ENCODE measurements at places on chromosomes 6 and 20.

DNA sequence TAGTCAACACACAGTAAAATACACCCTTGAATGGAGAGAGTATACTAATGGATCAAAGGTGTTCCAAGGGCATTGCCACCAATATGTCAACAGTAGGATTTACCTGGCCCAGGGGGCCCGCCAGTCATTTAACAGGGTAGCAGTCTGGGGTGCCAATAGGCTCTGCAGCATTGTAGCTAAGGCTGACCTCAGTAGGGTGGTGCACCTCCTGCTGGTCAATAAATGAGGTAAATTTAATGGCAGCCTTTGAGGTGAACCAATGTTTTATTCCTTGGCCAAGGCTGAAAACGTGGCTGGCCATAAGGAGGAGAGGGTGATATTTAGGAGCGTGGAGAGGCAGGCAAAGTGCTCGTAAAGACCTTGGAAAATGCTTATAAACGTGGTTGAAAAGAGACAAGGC is 147.2 kb downstream of the RPS12 start:
- no peak for DNase-seq

- no peak for DNase-seq
Measured at GRCh38 chr6:133502441-133503335, 261.5 kb downstream of the EYA4 start.

DNA sequence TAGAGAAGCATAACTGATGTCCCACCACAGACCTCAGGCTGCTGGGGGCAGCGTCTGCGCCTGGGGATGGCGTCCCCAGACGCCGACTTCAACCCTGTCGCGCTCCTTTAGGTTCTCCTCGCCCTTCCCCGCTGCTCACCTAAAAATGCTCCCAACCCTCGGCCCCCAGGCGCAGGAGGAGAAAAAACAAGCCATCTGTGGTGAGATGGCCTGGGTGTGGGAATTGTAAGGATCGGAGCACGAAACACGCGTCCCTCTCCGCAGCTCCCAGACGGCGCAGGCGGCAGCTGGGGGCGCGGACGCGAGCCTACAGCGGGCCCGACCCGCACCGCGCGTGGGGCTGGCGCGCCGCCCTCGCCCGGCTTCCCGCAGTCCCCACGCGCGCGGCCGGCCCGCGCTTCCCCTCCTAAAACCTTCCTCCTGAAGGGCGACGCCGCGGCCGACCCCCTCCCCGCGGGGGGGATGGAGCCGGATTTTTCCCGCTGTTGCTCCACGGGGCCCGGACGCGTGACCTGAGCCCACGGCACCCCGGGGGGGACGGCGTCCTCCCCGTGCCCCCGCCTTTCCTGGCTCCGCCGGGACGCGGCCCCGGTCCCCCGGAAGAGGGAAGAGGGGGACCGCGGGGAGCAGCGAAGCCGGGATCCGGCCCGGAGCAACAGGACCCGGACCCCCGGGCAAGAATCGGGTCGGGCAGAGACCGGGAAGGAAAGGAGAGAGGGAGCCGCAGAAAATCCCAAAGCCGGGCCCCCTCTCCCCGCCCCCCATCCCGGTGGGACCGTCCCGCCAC is 611 bp downstream of the EPB41L2 start:
- no peak for DNase-seq

- no peak for DNase-seq
Measured at GRCh38 chr6:140581601-140582000, 1207.2 kb upstream of the CITED2 start.

- DNase-seq, result peak; percentile 56
Measured at GRCh38 chr6:155223646-155224451, 40.0 kb upstream of the CLDN20 start.

GRCh38 chr6:2449572-2449940 is 204.2 kb upstream of the GMDS start:
- no peak for DNase-seq

GRCh38 chr6:44679438-44680201 is 292.1 kb downstream of the CDC5L start:
- no peak for DNase-seq

GRCh38 chr6:5713519-5713918 is 293.2 kb downstream of the NRN1 start:
- DNase-seq, result no peak

GRCh38 chr6:26491604-26492003 is 8.5 kb upstream of the BTN1A1 start:
- DNase-seq, result no peak

GRCh38 chr20:14583413-14583812 is 246.0 kb upstream of the FLRT3 start:
- no peak for DNase-seq
